ENCODE measurements at places on chromosomes 1 and 21.

DNA sequence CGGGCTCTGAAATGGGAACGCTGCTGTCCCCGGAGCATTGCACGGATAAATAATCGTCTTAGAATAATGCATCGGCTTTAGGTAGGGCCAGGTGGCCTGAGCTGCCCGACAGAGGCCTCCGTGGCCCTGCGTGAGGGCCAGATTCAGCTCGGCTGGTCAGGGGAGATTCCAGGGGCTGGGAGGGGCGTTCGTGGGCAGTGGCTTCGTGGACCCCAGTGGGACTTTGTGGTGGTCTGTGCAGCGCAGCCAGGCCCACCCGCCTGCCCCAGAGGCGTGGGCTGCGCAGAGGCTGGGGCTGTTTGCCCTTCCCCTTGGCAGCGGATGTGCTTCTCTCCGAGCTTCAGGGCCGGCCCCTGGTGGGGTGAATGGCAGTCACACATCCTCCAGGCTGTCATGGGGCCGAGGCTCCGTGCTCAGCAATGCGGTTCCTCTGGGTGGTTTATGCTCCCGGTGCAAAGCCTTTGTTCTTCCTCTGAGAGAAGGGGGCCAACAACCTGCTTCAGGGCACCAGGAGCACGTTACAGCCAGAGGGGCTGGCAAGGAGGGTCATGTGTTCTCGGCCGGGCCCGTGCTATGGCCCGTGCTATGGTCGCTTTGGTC lies 104.5 kb downstream of the PRDM16 start:
- no peak for DNase-seq

GRCh38 chr1:111503585-111504060 lies at the start of the genes ADORA3 and TMIGD3:
TSS of gene ADORA3 (minus strand) at chr1:111503633. CDS start at chr1:111503354, 279 bp downstream.
TSS of gene TMIGD3 (minus strand) at chr1:111503633. CDS start at chr1:111503354, 279 bp downstream.
- DNase-seq: peak; percentile 91

DNA sequence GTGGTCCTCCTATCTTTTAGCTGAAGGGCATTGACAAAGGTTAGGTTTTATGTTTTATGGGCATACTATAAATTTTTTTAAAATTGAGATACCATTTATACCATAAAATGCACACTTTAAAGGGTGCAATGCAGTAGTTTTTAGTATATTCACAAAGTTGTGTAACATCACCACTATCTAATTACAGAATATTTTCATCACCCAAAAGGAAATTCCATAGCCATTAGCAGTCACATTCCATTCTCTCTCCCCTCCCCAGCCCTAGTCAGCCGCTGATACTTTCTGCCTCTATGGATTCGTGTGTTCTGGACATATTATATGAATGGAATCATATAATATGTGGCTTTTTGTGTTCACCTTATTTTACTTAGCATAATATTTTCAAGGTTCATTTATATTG lies 135.8 kb upstream of the B3GALT2 start:
- DNase-seq: no peak

DNA sequence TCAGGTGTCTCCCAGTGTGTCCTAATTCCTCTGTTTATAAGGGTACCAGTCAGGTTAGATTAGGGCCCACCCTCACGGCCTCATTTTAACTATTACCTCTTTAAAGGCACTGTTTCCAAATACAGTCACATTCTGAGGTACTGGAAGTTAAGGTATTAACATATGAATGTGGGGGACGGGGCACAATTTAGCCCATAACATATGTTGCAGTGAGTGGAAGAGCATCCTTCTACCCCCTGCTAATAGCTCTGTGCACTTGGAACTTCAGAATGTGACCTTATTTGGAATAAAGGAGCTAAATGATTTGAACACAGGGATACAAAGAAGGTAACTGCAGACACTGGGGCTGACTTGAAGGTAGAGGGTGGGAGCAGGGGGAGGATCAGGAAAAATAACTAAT lies 67.3 kb upstream of the ADGRL2 start:
- DNase-seq: no peak

- DNase-seq: no peak
Observed at GRCh38 chr1:61419196-61419595, 305.7 kb downstream of the TM2D1 start.

DNA sequence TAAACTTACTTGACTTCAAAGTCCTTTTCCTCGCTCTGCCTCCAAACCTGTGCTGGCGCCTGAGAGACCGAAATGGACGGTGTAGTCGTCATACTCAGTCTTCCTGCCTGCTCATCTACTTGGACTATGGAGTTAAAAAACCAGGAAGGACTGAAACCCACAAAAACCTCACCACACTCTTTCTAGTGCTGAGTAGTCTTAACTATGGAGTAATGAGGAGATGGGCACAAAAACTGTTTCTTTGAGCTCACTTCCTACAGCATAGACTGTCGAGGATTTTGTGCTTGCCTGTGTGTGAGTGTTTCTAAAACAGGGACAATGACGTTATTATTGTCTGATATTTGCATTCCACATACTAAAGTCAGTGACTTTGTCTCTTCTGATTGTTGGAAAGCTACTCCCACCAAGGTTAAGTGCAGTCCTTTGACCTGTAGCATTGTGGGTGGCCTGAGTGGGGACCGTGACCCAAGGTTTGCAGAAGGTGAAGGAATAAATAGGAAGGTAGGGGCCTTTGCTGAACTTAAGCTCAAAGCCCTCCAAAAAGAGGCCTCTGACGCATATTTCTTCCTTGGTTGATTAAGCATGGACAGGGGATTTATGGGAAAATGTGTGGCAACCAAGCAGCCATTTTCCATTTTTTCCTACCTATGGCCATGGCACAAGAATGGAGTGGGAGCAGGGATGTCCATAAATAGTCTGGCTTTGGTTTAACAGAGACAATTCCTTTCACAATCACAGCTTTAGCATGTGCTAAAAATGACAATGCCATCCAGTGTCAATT lies 109.6 kb downstream of the ZBTB18 start:
- DNase-seq: peak; percentile 42

- DNase-seq: no peak
Observed at GRCh38 chr21:41726970-41727783, 39.7 kb downstream of the RIPK4 start.

DNA sequence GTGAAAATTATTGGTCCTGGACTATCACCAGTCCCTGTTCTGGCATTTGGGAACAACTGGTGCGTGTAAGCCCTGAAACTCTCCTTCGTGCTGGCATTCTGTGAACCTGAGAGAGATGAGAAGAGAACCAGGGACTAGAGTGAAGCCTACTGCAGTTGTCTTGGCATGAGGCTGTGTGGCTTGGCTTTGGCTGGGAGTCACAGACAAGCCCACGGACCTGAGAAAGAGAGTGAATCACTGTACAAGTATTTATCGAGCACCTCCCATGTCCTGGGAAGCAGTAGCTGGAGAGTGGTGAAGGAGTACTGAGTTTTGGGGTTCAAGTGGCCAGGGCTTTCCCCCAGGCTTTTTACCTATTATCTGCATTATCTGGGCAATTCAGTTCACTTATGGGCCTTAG lies 63.3 kb downstream of the FGGY start:
- no peak for DNase-seq

DNA sequence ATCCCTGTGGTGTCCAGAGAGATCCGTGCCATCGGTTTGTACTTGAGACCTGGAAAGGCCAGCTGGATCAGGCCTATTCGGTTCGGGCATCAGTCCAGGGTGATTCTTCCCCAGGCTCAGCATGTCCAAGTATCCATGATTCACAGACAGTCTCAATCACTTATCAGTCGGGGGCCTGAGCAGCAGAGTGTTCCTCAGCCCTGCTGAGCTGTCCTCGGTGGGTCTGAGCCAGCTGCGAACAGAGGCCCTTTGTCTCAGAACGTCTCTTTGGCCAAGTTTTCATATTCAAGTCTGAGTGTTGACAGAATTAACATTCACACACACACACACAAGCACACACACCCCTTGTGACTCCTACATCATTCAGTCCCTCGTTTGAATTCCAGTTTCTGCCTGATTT lies 33.4 kb upstream of the OSBPL9 start:
- DNase-seq: no peak

GRCh38 chr1:155001675-155002463 lies 733 bp upstream of the ZBTB7B start:
- peak; percentile 99 for DNase-seq

- DNase-seq: no peak
Observed at GRCh38 chr1:28099050-28099769, 10.8 kb upstream of the EYA3 start.

DNA sequence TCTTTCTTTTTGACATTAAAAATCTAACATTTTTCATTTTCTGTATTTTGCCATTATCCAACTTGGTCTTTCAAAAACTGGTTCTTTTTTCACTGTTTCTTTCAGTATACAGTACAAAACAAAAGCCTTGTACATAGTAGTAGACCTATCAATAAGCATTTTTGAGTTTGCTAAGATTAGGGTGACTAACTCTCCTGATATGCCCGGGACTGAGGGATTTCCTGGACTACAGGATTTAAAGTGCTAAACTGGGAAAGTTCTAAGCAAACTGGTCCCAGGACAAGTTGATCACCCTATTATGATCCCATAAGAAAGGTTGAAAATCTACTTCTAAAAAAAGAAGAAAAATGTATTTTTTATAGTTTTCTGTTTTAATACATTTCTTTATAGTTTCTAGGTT lies 120.9 kb downstream of the USP25 start:
- DNase-seq: no peak

- DNase-seq: peak; percentile 57
Observed at GRCh38 chr1:67441183-67441582, 11.0 kb upstream of the SERBP1 start.

- DNase-seq: no peak
Observed at GRCh38 chr1:166489356-166489669, 322.5 kb upstream of the FAM78B start.

GRCh38 chr1:201783572-201783971 lies 45.4 kb upstream of the IPO9 start:
- no peak for DNase-seq

DNA sequence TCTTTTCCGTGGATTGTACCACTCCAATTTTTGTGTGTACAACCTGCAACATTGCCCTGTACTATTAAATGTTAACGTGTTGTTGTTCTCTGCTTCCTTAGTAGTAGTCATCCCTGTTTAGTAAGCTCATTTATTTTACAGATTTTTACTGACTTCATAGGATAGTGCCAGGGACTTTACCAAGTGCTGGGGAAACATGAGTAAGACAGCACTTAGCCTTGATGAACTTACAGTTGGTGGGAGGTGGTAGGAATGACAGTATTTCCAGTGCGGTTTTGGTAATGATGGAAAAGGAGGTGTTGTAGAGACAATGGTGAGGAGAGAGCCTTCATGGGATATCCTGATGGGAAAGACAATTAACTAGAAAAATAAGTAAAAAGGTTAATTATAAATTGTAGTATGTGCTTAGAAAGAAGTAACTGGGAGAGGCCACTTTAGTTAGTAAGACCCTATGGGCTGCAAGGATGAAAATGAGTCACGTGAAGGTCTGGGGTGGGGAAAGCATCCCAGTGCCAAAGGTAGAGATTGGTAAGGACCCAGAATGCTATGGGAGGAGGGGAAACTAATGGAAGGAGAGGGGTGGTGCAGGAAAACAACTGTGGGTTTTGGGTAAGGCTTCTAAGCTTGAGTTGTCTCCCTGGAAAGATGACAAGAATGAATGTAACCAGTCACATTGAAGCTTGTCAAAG lies 1.7 kb downstream of the RLF start:
- peak; percentile 51 for DNase-seq

DNA sequence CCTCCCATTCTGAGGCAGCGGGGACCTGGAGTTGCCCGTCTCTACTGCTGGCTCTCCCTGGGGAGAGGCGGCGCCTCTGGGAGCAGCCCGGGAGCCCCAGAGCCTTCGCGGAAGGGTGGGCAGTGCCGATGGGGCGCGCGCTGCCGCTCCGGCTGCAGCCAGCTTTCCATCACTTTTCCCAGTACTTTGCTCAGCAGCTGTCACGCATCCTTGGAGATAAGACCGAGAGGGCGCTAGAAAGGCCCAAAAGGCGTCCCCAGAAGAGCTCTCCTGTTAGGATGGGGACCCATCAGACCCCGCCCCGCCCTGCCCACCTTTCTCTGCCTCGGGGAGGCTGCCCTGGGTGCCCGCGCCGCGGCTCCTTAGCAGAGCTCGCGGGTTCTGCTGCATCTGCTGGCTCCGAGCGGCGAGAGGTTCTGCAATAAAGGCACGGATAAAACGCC lies 534 bp downstream of the KCNH1 start:
- no peak for DNase-seq

GRCh38 chr1:238783633-238784032 lies 602.7 kb upstream of the CHRM3 start:
- no peak for DNase-seq

GRCh38 chr1:28640766-28641165 lies 2.1 kb downstream of the TAF12 start:
- no peak for DNase-seq

GRCh38 chr21:16580661-16581060 lies 850.9 kb downstream of the USP25 start:
- no peak for DNase-seq

DNA sequence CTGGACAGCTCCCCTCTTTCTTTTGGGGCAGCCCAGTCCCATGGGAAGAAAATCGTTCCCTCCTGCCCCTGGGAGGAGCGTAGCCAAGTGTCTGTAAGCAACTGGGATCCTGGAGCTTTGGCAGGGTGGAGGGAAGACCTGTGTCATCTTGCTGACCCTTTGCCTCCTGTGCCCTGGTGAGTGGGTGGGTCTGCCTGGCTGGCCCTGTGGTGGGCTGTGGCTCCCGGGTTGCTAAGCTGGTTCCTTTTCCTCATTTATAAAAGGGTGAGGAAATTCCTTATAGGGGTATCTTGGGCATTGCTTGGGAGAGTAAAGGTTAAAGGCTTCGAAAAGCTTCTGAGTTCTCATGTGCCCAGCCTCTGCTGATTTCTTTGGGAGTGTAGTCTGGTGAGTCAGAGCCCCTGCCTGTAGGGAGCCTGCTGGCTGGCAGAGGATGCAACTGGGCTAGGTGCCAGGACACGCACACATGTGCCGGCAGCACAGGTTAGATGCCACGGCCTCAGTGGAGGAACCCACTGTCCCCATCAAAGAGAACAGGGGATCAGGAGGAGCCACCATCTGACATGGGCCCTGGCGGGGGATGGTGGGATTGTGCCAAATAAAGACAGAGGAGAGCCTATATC lies 85.2 kb downstream of the ARHGEF10L start:
- peak; percentile 64 for DNase-seq

- DNase-seq: no peak
Observed at GRCh38 chr1:161836018-161836417, 69.9 kb downstream of the ATF6 start.

DNA sequence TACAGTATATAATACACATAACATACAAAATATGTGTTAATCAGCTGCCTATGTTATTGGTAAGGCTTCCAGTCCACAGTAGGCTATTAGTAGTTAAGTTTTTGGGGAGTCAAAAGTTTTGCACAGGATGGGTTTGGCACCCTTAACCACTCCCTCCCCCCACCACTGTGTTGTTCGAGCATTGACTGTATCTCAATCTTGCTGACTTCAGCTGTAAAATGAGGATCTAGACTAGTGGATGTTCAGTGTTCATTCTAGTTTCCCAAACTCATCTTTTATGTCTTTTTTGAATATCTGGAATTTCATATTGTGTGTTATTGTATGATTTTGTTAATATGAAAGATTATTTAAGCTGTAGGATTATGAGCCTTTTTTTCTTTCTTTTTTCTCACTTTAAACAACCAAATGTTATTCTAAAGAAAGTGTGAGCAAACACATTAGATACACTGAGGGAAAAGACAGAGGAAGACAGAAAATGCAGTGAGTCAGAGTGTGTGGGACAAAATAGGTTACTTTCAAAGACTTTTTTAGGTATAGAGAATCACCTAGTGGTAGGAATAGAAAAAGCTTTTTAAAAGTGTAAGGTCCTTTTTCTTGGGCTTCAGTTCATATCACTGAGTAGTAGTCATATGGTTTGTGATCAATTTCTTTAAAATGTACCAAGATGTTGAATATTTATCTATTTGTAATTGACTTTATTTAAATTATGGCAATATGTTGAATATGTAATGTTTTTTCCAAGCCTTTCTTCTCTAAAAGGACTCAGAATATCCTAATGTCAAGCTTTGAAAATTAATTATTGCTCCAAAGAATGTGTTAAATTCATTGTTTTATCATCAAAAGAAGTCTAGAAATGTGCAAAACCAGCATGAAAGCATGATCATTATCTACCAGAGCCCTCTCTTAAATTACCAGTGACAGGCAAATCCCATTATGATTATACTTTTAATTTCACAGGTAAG lies 17.9 kb upstream of the CENPF start:
- peak; percentile 5 for DNase-seq

Measured in inflammatory macrophage treated with lipopolysaccharide for 4 hours (primary cell).